ENCODE measurements at places on chromosomes 11 and 22.

GRCh38 chr11:83862691-83863090 lies 576.5 kb upstream of the CCDC90B start:
- DNase-seq = no peak

DNA sequence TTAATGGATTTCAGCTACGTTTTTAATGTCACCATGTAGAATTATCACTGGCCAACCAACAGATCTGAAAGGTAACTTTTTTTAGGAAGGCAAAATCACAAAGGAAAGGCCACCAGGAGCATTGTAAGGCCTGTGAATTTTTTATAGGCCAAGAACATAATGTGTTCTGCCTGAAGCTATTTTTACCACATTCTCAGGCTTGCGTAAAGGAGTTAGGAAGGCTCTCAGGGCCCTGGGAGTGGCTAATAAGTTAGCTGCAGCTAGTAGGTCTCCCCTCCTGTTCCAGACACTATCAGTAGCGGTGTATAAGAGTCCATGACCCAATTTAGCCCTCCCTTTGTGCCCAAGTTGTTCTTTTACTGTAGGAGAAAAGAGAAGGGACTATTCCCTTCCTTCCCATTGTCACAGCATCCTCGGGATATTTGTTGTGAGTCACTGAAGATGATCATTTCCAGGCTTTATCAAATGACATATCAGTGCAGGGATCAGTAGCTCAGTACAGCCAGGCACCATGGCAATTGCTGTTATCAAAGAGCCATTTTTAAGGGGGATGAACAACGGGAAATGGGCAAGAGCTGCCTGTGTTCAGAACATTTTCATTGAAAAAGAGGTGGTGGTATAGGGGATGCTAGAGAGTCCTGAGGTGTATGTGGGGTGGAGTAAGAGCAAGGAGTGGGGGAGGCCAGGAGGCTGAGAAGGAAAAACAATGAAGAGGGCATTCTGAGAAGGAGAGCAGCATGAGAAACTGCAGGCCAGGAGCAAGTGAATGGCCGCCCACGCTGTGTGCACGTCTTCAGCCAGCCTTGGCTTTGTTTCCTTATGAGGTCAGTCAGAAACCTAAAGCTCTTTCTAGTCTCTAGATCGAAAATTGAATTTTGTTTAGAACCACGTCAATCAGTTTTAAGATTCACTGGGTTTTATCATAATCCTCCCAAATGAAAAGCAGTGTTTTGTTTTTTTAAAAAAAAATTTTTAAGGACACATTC lies 940.3 kb downstream of the NTM start:
- peak; percentile 6 for DNase-seq

- DNase-seq = no peak
Measured at GRCh38 chr11:82826526-82826925, 73.7 kb downstream of the PRCP start.

- no peak for DNase-seq
Measured at GRCh38 chr11:15651816-15652215, 537.1 kb downstream of the INSC start.

DNA sequence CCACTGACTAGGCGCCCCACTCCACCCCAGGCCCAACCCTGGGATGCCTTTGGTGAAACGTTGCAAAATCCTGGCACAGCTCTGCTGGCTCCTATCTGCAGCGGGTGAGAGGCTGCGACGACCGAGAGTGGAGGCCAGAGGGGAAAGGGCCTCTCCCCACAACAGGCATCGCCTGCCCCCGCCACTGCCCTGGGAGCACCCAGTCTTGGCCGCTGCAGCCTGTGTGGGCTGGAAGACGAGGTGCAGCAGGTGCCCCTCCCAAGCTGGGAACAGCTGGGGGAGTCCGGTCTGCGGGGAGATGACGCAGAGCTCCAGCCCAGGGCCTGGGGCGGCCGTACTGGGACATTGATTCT lies 4.2 kb upstream of the PIM3 start:
- DNase-seq = no peak

DNA sequence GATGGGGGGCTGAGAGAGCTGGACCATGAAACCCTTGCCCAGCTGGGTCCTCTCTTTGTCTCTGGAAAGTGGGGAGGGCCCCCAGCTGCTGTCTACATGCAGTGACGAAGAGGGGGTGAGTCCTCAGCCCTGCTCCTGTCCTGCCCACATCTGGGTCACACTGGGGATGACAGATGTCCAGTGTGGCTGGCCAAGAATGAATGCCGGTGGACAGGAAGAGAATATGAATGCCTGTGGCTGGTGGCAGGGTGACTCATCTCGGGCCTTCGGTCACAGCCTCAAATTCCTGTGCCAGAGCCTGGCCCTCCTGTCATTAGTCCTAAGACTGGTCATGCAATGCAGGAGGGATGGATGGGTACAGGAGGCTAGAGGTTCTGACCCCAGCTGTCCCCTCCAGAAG lies 2.2 kb upstream of the PNPLA3 start:
- peak; percentile 87 for DNase-seq

GRCh38 chr11:75214411-75214821 lies 26.2 kb upstream of the TPBGL start:
- peak; percentile 87 for DNase-seq

DNA sequence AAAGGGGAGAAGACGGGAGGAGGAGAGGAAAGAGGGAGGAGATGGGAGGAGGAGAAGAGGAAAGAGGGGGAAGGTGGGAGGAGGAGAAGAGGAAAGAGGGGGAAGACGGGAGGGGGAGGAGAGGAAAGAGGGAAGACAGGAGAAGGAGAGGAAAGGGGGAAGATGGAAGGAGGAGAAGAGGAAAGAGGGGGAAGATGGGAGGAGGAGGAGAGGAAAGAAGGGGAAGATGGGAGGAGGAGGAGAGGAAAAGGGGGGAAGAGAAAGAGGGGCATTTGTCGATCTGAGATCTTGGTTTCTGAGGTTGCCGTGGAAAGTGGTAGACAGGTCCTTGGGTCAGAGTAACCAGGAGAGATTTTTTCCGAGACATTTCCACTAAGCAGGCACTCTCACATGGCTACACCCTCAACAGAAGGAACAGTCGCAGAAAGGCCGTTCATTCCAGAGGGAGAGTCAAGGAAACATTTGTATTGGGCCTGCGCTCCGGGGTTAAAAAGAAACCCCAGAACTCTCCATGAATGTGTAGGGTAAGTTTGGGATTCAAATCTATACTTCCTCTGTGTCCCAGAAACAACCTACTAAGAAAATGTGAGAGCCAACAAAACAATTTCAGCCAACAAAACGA lies 39.8 kb upstream of the CARS1 start:
- no peak for DNase-seq

DNA sequence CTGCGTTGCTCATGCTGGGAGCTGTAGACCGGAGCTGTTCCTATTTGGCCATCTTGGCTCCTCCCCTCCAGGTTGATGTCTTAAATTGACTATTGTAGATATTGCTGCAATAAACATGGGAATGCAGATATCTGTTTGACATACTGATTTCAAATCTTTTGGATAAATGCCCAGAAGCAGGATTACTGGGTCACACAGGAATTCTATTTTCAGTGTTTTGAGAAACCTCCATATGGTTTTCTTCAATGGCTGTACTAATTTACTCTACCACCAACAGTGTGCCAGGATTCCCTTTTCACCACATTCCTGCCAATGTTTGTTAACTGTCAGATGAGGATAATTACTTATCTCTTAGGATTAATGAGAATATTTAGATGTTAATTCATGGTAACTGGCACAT lies 467.0 kb downstream of the LUZP2 start:
- DNase-seq = no peak

DNA sequence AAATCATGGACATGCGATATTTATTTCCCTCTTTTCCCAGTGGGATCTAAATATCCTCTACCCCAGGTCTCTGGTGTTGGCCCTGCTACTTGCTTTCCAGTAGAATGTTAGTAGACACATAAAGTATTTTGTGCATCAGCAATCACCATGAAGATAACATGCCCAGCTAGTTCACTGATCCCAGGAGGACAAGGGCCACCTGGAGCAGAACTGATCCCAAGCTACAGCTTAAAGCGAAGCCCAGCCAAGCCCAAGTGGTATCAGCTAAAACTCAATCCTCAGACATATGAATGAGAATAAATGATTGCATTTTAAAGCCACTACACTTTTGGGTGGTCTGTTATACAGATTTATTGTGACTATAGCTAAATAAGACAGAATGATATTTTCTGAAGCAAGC lies 516.2 kb downstream of the INSC start:
- no peak for DNase-seq

DNA sequence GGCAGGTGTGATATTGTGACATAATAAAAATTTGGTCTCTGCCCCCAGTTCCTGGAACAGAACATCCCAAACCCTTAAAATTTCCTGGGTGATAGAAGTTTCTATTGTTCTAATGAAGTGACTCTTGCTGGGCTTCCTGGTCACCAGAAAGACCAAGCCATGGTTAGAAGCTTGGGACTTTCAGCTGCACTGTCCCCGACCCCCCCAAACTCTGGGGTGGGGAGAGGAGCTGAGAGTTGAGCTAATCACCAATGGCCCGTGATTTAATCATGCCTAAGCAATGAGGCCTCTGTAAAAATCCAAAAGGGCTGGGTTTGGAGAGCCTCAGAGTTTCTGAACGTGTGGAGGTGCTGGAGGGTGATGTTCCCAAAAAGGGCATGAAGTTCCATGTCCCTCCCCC lies 54.8 kb upstream of the FTH1 start:
- DNase-seq = no peak

DNA sequence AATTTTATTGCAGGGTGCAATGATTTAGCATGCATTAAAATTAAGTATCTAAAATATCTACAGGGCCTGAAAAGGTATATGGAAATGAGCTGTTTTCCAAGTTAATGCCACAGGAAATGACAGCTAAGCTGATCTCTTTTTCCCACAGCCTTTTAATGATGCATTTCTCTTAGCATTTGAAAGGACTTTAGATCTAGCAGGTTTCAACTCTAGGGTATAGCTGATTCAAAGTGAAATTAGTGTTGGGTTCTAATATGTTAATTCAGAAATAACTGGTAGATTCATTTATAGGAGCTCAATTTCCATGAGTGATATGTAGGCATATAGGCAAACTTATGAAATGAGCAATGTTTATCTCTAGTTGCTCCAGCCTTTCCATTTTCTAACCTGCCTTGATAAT lies 274.2 kb downstream of the CASP12 start:
- DNase-seq = no peak

- peak; percentile 52 for DNase-seq
Measured at GRCh38 chr11:34948696-34949095, 32.3 kb downstream of the PDHX start.

DNA sequence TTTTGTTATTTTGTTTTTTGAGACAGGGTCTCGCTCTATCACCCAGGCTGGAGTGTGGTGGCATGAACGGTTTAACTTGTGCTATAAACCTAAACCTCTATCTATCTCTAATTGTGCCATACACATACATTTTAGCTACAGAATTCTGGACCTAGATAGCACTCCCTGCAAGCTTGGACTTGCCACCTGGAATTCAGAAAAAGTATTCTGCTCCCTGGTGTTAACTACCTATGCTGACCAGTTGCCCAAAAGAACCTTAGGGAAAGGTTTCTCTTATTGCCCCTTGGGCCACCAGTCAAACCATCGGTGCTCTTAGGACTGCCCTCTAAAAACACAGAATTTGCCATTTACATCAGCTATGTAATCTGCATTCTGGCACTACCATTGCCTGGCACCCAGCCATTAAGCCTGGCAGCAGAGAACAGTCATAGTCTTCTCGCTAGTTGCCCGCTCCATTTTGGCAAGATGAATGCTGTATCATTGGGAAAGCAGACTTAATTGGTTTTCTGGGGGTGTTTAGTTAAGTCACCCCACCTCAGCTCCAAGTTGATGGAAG lies 55.3 kb downstream of the ETS1 start:
- DNase-seq = no peak

GRCh38 chr11:115958089-115959000 lies 454.1 kb upstream of the CADM1 start:
- no peak for DNase-seq

- no peak for DNase-seq
Measured at GRCh38 chr11:63993993-63994392, 7.8 kb downstream of the OTUB1 start.

- DNase-seq = no peak
Measured at GRCh38 chr11:100229086-100229485, 458.0 kb upstream of the ARHGAP42 start.

- DNase-seq = peak; percentile 45
Measured at GRCh38 chr11:2886191-2886894, 768 bp upstream of the CDKN1C start.

- peak; percentile 54 for DNase-seq
Measured at GRCh38 chr11:95138448-95138847, 48.8 kb downstream of the ENDOD1 start.

GRCh38 chr11:116576526-116576925 lies 196.3 kb downstream of the BUD13 start:
- peak; percentile 68 for DNase-seq

DNA sequence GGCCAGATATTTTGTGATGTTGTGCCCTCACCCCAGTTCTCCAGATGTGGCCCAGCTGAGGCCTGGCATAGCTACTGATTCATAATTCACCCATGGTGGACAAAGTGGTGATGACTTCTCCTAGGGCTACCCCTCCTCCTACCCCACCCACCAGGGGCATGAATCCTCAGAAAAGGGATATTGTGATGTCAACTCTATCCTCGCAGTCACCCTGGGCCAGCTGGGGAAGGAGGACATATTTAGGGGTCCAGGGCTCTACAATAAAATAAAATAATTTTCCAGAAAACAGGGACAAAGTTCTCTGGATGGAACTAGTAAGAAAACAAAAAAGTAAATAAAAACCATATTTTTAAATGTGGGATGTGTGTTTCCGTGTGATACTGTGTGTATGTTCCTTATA lies at the start of gene UBQLNL:
TSS of gene UBQLNL (minus strand) at position 101 of the 400 bp plus-strand sequence. CDS start 258 bp downstream, outside the sequence.
- no peak for DNase-seq

GRCh38 chr22:22348127-22348814 lies 103.7 kb downstream of the VPREB1 start:
- peak; percentile 7 for DNase-seq

DNA sequence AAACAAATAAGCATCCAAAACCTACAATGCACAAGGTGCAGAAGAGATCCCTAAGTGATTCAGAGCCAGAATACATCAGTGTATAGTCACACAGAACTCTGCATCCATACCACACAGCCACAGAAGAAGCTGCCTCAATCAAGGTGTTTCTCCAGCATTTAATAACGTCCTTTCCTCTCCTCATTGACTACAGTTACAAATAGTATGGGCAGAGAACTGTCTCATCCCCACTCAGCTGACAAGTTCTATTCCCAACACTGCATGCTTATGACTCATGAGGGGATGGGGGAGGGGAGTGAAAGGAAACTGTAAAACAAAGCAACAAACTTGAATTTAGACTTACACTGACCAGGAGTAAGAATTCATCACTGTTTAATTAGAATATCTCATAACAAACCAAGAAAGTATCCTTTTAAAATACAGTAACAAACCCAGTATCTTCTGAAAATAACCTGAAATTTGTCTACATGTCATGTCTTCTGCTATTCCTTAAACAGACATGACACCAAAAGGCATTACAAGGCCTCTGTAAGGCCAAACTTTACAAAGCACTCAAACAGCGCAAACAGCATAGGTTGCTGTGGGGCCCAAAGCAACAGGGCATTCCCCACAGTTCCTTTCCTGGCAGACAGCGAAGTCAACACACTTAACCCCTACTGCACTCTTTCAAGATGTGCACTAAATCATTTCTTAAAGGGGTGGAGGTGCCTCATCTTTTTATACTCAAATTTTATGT lies 29.3 kb downstream of the CELF1 start:
- DNase-seq = peak; percentile 84

- no peak for DNase-seq
Measured at GRCh38 chr11:14882196-14882595, 9.8 kb downstream of the CYP2R1 start.

- DNase-seq = no peak
Measured at GRCh38 chr11:10410106-10410843, 44.8 kb upstream of the AMPD3 start.

GRCh38 chr11:78564490-78565467 lies 9.9 kb downstream of the NARS2 start:
- DNase-seq = peak; percentile 73

Data from GM23248 (cell line).